ENCODE measurements at places on chromosomes 7 and 10. TPM values are rescaled to one million over a fixed set of nuclear protein-coding genes. Genes with fewer than 3 reads are reported as not detected.

The PAPSS2 gene
- 2.3 TPM for total RNA-seq

The KAT6B gene
- 6.3 TPM for total RNA-seq

The TPK1 gene
- total RNA-seq: 1.3 TPM

The FFAR4 gene
- total RNA-seq: not detected

The TMEM236 gene
- not detected for total RNA-seq

The HOXA6 gene
- total RNA-seq: 3.4 TPM

The IQUB gene
- total RNA-seq: 0.04 TPM

The NUTM2D gene
- 2.5 TPM for total RNA-seq

The MOGAT3 gene
- not detected for total RNA-seq

The ENO4 gene
- 0.14 TPM for total RNA-seq

The CUZD1 gene
- 0.92 TPM for total RNA-seq

All from foreskin keratinocyte (primary cell).